ENCODE measurements at places on chromosomes 5 and 9. TPM values are rescaled to one million over a fixed set of nuclear protein-coding genes. Genes with fewer than 3 reads are reported as not detected.
A peak's percentile ranks its signal among the peaks of the same experiment; 100 is the strongest.

DNA sequence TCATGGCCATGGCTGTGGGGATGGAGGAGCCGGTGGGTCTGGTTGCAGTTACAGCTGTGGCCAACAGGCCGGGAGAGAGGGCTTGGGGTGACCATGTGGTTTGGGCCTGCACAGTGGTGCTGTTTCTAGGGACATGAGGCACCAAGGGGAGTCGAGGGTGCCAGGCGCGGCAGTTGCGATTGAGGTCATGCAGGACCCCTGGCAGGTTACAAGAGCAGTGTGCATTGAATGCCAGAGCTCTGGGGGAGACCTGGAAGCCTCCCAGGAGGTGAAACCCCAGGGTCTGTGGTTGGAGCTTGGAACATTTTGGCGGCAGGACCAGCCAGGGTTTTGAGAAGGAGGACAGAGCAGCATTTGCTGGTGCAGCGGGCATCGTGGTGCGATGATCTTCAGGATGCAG is 21.7 kb downstream of the RXRA start:
- H3K27me3 ChIP-seq, result no peaks in the 10 kb centered on the region
- no peak overlapping the region for H3K27ac ChIP-seq
- DNase-seq, result no peak
- peaks cover 47% of the 10 kb centered on the region for H3K4me1 ChIP-seq
- H3K36me3 ChIP-seq, result no peaks in the 10 kb centered on the region

- H3K36me3 ChIP-seq, result peaks cover 2% of the 10 kb centered on the region
- H3K4me3 ChIP-seq, result no peak overlapping the region
- no peak overlapping the region for H3K27ac ChIP-seq
Observed at GRCh38 chr5:143078971-143079370, 308.8 kb downstream of the ARHGAP26 start.

Gene EPB41L4A
- 4.6 TPM for polyA plus RNA-seq

Gene SCGB3A2
- 914 TPM for polyA plus RNA-seq

Gene TRIM7
- polyA plus RNA-seq, result 1.2 TPM

Gene SLC4A9
- polyA plus RNA-seq, result 0.06 TPM

DNA sequence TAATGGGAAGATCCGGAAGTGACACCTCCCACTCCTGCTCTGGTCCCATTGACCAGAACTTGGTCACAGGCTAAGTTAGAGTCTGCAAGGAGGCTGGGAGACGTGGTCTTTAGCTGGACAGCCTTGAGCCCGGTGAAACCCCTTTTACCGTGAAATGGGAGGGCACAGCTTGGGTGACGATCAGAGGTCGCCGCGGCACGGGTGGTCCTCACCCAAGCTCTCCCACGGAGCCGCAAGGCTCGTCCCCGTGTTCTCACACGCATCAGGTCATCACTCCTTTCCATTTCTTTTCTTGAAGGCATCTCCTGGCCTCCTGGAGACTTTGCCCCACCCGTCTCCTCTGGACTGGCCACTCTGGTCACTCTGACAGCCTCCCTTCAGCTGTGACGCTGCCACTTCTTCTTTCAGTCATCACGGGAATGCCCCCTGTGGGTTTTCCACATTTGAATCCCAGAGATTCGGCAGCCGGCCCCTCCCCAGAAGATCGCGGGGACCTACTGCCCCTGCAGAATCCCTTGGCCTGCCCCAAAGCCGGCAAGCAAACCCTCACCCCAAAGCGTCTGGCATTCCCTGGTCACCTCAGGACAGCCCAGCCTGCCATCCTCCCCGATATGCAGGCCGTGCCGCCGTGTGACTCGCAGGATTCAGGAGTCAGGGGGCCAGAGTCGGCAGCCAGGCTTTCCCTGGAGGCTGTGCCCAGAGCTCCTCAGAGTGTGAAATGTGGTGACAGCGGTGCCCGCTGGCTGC is 18.9 kb upstream of the EGFL7 start:
- H3K4me3 ChIP-seq, result peak overlapping the region; percentile 34
- H3K36me3 ChIP-seq, result no peaks in the 10 kb centered on the region
- no peaks in the 10 kb centered on the region for H3K27me3 ChIP-seq
- no peak for DNase-seq
- H3K27ac ChIP-seq, result peak overlapping the region; percentile 49

Gene PCDHGA7
- 0.30 TPM for polyA plus RNA-seq

- H3K27me3 ChIP-seq, result no peaks in the 10 kb centered on the region
- H3K4me1 ChIP-seq, result peaks cover 2% of the 10 kb centered on the region
Observed at GRCh38 chr9:38311382-38312270, 80.9 kb upstream of the ALDH1B1 start.

Gene MLANA
- polyA plus RNA-seq, result not detected

DNA sequence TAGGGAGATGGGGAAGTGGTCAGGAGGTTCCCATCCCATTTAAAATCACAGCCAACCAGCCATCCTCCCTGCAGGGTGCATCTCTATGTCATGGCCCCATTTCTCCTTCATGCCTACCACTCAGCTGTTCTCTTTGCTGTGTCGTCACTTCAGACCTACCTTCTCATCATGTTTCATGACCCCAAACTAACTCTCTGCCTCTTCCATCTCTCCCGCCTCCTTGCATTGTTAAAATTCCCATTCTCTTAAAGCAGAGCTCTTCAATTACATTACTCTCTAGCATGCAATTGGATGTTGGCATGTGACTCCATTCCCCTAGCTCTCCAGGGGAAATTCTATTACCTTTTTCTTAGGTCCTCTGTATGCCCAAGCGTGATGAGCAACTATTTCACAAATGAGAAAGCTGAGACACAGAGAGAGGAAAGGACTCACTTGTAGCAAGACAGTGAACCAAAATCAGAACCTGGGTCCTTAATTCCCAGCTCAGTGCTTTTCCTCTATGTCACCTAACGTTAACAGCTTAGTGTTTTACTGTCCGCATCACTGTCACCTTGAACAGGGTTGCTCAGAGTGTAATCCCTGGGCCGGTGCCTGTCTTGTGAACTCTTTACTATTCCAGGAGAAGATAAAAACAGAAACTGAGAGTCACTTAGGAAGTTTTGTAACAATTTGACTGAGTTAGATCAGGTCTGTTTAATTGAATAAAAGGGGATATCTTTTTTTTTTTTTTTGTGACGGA is 28.1 kb downstream of the PDE6A start:
- H3K27ac ChIP-seq, result no peak overlapping the region
- no peaks in the 10 kb centered on the region for H3K4me1 ChIP-seq
- no peak for DNase-seq
- H3K27me3 ChIP-seq, result no peaks in the 10 kb centered on the region

DNA sequence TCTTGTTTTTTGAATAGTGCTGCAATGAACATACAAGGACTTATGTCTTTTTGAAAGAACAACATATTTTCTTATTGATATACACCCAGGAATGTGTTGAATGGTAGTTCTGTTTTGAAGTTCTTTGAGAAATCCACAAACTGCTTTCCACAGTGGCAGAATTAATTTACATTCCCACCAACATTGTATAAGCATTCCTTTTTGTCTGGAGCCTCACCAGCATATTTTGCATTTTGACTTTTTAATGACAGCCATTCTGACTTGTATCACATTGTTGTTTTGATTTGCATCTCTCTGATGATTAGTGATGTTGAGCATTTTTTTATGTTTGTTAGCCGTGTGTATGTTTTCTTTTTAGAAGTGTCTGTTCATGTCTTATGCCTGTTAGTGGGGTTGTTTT is 524.9 kb downstream of the SEMA5A start:
- H3K27ac ChIP-seq, result no peak overlapping the region
- no peaks in the 10 kb centered on the region for H3K27me3 ChIP-seq

GRCh38 chr5:74631081-74631953 is 9.2 kb downstream of the ENC1 start:
- peak; percentile 65 for DNase-seq
- H3K4me3 ChIP-seq, result no peak overlapping the region
- H3K4me1 ChIP-seq, result peaks cover 3% of the 10 kb centered on the region
- peaks cover 33% of the 10 kb centered on the region for H3K36me3 ChIP-seq
- H3K27ac ChIP-seq, result peak overlapping the region; percentile 79
- no peaks in the 10 kb centered on the region for H3K27me3 ChIP-seq

Gene PCDHA1
- 0.02 TPM for polyA plus RNA-seq

DNA sequence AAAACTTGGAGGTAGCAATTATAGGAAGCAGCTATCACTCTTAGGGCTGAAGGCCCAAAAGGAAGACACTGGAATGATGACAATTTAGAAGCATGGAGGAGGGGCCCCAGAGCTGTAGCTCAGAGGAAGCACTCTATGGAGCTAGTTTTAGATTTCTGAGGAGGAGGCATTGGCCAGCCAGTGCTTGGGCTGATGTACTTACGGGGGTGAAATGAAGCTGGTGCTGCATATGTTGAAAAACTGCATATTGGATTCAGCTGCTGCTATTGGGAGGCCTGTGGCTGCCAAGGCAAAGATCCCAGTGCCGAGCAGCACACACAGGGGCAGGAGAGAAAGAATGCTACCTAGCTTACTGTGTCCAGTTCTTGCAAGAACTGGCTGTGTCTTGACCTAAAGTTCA is 53.9 kb upstream of the HMHB1 start:
- peak; percentile 46 for DNase-seq
- no peak overlapping the region for H3K4me3 ChIP-seq
- H3K36me3 ChIP-seq, result no peaks in the 10 kb centered on the region
- H3K27me3 ChIP-seq, result no peaks in the 10 kb centered on the region

GRCh38 chr9:99231711-99232110 is 9.6 kb downstream of the SEC61B start:
- H3K36me3 ChIP-seq, result peaks cover 23% of the 10 kb centered on the region
- no peak overlapping the region for H3K27ac ChIP-seq
- no peaks in the 10 kb centered on the region for H3K27me3 ChIP-seq

Gene ARHGEF28
- 3.0 TPM for polyA plus RNA-seq

DNA sequence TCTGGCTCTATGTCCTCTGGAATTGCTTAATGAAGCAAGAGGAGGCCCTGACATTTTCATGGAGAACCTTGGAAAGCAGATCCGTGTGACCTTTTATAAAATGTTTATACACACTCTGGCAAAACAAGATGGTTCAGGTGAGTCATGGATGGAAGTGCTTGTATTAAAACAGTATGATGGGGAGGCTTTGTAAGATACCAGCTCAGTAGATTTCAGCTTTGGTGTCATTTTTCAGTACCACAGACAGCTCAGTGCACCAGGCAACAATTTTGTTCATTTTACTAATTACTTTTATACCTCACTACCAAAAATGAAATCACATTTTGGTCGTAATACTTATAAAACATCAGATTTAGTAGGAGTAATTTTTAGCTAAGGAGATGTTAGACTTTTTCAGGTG is 5.2 kb downstream of the KCNN2 start:
- no peak overlapping the region for H3K4me3 ChIP-seq
- no peaks in the 10 kb centered on the region for H3K36me3 ChIP-seq
- peaks cover 22% of the 10 kb centered on the region for H3K27me3 ChIP-seq
- H3K27ac ChIP-seq, result no peak overlapping the region

GRCh38 chr9:70998962-70999361 is 122.5 kb downstream of the TRPM3 start:
- H3K4me1 ChIP-seq, result no peaks in the 10 kb centered on the region
- H3K36me3 ChIP-seq, result no peaks in the 10 kb centered on the region
- H3K27me3 ChIP-seq, result no peaks in the 10 kb centered on the region
- H3K27ac ChIP-seq, result no peak overlapping the region
- no peak overlapping the region for H3K4me3 ChIP-seq

- no peaks in the 10 kb centered on the region for H3K4me1 ChIP-seq
- H3K27ac ChIP-seq, result no peak overlapping the region
- DNase-seq, result peak; percentile 62
- H3K36me3 ChIP-seq, result no peaks in the 10 kb centered on the region
- H3K4me3 ChIP-seq, result no peak overlapping the region
Observed at GRCh38 chr9:99515093-99515492, 293.0 kb downstream of the SEC61B start.

Gene STKLD1
- 3.1 TPM for polyA plus RNA-seq

- H3K27ac ChIP-seq, result no peak overlapping the region
- DNase-seq, result no peak
- no peak overlapping the region for H3K4me3 ChIP-seq
- H3K27me3 ChIP-seq, result no peaks in the 10 kb centered on the region
- no peaks in the 10 kb centered on the region for H3K4me1 ChIP-seq
- H3K36me3 ChIP-seq, result peaks cover 6% of the 10 kb centered on the region
Observed at GRCh38 chr5:149239917-149240316, 31.7 kb upstream of the AFAP1L1 start.

GRCh38 chr5:68795190-68795589 is 298.6 kb upstream of the SLC30A5 start:
- H3K4me1 ChIP-seq, result no peaks in the 10 kb centered on the region
- no peaks in the 10 kb centered on the region for H3K27me3 ChIP-seq
- H3K36me3 ChIP-seq, result no peaks in the 10 kb centered on the region
- H3K27ac ChIP-seq, result no peak overlapping the region
- DNase-seq, result no peak

- H3K4me1 ChIP-seq, result no peaks in the 10 kb centered on the region
- no peaks in the 10 kb centered on the region for H3K36me3 ChIP-seq
- no peak for DNase-seq
- no peak overlapping the region for H3K4me3 ChIP-seq
- no peaks in the 10 kb centered on the region for H3K27me3 ChIP-seq
Observed at GRCh38 chr5:134018154-134018985, 13.6 kb upstream of the VDAC1 start.

GRCh38 chr5:176559683-176560082 is 10.5 kb downstream of the CDHR2 start:
- H3K36me3 ChIP-seq, result no peaks in the 10 kb centered on the region
- DNase-seq, result no peak
- H3K27me3 ChIP-seq, result no peaks in the 10 kb centered on the region
- no peaks in the 10 kb centered on the region for H3K4me1 ChIP-seq
- H3K4me3 ChIP-seq, result no peak overlapping the region

DNA sequence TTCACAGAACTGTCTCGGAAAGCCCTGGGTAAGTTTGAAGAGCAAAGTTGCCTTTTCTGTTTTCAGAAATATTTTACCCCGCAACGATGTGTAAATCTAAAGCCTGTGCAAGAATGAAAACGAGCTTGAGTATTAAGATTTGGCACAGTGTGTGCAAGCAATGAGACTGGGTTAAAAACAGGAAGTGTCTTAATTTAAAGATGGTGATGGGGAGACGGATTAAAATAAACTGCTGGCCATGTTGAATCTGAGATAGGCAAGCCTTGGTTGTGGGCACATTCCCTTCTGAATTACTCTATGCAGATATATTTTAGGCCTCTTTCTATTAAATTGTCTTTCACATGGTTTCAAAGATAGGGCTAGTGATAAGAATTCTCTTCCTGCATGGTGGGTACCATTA is 294.2 kb upstream of the DMRT1 start:
- H3K36me3 ChIP-seq, result no peaks in the 10 kb centered on the region
- H3K27ac ChIP-seq, result no peak overlapping the region
- no peak overlapping the region for H3K4me3 ChIP-seq
- DNase-seq, result no peak
- H3K4me1 ChIP-seq, result peaks cover 33% of the 10 kb centered on the region
- no peaks in the 10 kb centered on the region for H3K27me3 ChIP-seq

DNA sequence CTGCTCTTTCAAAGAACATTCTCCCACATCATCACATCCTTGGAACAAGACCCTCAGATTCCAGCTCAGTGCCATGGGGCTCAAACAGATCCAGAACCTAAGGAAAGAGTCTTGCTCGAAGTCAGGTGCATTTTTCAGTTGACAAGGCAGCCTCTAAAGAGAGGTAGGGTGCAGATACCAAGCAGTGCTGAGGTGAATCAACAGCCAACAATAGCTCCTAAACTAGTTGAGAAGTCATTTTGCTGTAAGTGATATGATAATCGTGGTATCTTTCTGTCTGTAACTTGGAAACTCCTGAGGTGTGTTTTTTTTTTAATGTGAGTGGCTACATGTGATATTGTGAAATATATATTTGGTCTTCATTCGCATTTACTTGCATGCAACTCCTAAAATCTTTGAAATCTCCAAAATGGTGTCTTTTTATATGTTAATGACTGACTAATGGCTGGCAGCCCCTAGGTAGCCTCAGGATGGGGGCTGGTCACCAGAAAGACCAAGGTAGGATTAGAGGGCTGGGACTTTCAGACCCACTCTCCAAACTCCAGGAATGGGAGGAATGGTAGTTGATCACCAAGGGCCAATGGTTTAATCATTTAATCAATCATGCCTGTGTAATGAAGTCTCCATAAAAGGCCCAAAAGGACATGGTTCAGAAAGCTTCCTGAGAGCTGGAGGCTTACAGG is 96.6 kb downstream of the SERINC5 start:
- H3K4me1 ChIP-seq, result no peaks in the 10 kb centered on the region
- H3K27ac ChIP-seq, result no peak overlapping the region
- H3K36me3 ChIP-seq, result peaks cover 8% of the 10 kb centered on the region
- DNase-seq, result no peak
